ENCODE measurements at places on chromosomes 1 and 21.

DNA sequence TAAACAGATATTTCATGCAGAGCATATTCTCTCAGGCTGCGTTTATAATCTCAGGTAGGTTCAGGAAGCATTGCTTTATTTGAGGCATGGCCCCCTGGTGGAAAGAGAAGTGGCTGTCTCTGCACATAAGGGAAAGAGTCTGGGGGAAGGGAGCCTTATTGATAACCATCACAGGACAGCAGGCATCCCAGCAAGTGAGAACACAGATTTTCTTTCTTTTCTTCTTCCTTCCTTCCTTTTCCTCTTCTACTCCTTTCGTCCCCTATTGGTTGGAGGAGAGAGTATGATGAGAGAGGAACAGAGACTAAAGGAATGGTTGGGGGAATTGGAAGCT lies 21.9 kb downstream of the TSNAX start:
- DNase-seq, result peak; percentile 21

DNA sequence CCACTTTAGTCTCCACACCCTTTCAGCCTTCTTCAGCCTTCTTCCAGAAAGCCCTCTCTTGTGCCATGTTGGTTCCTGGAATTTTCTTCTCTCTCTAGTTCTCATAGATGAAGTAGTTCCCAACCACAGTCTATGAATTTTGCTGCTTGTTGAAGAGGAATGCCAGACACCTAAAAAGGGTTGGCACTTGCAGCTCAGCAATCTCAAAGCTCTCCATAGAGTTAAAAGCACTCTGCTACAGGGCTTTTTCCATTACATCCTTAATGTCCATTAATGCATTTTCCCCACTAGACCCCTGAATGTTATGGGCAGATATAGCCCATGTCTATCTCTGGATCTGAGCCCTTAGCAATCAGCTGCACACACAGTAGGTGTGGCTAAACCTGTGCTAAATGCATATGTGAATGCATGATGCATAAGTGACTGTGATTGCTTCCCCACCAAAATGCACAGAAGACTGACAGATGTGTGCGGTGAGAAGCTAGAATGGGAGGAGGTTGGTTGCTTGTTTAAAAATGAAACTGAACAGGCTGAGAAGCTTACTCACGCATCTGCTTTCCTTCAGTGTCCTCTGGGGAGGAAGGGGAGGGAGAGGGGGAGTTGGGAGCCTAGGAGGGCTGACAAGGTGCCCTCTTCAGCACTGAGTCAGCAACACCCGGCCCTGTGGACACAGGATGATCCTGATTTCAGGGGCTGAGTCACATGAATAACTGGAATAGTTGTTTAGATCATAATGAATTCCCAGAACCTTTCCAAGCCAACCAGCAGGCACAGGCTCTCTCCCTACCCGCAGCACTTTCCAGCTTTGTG lies 146.1 kb upstream of the FGGY start:
- DNase-seq, result no peak

DNA sequence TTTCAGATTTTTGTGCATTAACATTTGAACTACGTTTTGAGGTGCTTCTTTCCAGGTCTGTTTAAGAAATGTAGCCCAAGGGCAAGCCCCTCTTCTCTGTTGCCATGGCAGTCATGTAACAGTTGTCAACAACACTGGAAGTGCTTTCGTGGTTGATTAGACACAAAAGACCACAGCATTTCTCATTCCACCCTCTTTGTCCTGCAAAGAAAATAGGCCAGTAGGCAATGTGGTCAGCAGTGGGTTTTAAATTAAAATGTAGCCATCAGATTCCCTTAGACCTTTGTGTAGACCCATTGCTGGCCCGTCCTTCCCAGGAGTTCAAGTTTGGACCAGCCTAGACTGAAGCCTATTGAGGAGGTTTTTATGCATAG lies 35.4 kb downstream of the VANGL1 start:
- DNase-seq, result no peak

DNA sequence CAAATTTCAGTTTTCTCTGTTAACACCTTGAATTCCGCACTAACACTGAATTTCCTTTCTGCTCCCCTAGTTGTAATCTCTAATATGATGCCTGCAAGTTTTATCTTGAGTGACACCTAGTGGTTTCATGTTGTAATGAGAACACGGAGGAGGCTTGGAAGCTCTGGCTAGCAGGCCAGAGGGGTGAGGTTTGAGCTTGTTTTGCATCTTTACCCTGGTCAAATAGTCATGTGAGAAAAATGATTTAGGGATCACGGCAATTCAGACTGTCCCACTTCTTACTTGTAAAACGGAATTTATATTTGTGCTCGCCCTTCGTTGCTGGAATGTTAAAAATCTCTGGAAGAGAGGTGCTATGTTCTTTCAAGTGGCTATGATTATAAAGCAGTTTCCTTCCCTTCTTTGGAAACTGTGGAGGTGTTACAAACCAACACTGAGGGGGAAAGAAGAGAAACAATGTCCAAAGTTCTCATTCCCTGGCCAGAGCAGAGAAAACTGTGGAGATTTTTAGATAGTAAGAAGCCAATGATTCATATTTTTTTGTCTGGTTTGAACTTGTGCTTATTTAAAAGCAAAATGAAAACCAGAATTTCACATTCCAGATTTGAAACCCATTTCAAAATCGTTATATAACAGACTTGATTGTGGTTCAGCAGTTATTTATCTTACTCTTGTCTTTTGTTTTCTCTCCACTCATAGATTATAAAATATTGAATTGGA lies 5.3 kb upstream of the MROH9 start:
- no peak for DNase-seq

GRCh38 chr1:209732725-209733124 lies 23.1 kb upstream of the TRAF3IP3 start:
- DNase-seq, result no peak

DNA sequence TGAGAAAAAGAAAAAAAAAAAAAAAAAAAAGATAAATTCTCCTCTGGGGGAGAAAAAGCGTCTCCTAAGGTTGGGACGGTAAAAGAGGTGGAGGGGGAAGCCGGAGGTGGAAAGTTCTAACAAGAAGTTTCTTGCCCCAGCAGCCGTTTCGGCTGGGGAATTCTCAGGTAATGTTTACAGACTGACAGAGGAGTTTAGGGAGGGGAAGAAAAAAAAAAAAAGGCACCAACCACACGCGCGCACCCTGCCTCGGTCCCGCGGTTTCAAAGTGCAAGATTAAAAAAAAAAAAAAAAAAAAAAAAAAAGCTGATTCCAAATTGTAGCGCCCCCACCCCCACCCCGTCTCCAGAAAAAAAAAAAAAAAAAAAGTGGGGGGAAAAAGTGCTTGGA lies 504 bp downstream of the DHRS3 start:
- DNase-seq, result peak; percentile 49

GRCh38 chr1:6923416-6923815 lies 138.2 kb downstream of the CAMTA1 start:
- no peak for DNase-seq

All from CD8-positive, alpha-beta memory T cell (primary cell).